ENCODE measurements at places on chromosomes 5 and 9.

DNA sequence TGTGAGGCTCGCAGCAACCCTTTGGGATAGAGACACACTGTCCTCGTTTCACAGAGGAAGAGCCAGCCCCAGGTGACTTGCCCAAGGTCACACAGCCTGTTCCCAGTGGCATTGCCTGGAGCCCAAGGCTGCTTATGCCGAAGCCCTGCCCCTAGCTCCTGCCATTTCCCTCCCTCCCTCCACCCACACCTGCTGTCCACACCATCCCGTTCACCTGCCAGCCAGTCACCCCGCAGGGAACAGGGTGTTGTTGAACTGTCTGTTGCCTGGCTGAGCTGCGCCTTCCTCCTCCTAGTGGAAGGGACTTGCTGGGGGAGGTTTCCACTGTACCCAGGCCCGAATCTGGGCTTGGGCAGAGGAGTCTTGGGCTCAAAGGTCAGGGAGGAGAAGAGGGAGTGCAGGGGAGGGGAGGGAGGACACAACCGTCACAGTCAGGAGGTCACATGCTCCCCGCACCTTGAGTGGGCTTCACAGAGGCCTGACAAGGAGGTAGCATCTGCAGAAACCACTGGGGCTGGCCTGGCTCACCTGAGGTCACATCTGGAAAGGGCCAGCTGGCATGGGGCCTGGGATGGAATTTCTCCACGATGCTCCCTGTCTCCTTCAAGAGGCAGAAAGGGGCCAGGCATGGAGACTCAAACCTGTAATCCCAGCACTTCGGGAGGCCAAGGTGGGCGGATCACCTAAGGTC lies 6.3 kb downstream of the TTC16 start:
- no peak for DNase-seq

- no peak for DNase-seq
These were observed 698 bp upstream of the TGFBI start for GRCh38 chr5:136028090-136028489.

DNA sequence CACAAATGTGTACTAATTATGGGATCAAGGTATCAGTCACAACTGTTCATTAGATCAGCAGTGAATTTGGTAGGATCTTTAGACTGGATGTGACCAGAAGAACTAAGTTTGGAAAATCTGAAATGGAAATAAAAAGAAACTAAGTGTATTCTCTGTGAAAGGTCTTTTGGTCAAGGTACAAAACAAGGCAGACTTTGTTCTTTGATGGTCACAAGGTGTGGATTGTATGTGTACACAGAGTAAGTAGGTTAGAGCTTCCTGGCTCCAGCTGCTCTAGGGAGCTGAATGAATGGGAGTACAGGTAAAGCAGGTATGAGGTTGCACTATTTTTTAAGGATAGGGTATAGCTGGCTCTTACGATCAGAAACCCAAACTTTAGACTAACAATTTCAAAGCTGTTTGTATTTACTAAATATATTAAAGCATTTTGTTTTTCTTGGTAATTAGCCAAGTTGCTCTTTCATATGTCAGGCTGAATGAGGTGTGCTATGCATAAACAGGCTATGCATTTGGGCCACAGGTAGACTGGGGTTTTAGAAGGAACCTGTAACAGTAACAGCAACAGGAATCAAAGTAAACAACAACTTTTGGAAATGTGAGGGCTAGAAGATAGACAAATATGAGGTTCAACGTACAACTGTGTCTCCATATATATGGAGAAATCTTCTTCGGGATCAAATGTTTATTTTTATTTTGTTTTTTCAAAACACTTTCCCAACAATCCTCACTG lies 32.5 kb downstream of the FAM169A start:
- DNase-seq = no peak

DNA sequence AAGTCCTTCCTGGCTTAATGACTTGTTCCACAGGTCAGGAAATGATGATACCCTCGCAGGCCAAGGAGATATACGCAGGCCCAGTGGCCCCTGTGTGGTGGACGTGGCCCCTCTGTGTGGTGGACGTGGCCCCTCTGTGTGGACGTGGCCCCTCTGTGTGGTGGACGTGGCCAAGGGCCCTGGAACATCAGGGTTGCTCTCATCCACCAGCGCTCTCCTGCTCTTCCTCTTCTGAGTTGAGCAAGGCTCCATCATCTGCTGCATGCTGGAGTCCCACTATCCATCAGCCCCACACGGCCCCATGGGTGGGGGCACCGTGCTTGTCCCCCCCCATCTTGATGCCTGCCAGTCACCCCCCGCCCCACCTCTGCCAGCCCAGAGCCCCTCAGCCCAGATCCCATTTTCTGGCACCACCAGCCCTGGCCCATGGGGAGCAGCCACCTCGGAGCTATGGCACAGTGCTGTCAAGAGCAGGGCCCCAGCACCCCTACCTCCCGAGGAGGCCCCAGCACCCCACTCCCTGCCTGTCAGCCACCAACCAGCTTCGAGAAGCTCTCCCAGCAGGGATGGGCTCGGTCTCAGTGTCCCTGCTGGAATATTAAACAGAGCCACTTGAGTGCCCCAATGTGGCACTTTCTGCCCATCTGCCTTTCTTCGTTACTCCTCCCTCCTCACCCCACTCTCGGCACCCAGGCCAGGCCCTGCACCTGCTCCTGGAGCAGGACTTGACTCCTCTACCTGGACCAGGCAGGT lies 8.1 kb downstream of the LRRC14B start:
- no peak for DNase-seq

- no peak for DNase-seq
These were observed 260.0 kb downstream of the TRPM3 start for GRCh38 chr9:70861376-70861775.

DNA sequence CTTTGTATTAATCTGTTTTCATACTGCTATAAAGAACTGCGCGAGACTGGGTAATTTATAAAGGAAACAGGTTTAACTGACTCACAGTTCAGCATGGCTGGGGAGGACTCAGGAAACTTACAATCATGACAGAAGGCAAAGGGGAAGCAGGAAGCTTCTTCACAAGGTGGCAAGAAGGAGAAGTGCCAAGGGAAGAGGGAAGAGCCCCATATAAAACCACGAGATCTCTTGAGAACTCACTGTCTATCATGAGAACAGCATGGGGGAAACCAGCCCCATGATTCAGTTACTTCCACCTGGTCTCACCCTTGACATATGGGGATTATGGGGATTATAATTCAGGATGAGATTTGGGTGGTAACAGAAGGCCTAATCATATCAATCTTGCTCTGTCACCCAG lies 60.9 kb upstream of the CHD1 start:
- DNase-seq = no peak

DNA sequence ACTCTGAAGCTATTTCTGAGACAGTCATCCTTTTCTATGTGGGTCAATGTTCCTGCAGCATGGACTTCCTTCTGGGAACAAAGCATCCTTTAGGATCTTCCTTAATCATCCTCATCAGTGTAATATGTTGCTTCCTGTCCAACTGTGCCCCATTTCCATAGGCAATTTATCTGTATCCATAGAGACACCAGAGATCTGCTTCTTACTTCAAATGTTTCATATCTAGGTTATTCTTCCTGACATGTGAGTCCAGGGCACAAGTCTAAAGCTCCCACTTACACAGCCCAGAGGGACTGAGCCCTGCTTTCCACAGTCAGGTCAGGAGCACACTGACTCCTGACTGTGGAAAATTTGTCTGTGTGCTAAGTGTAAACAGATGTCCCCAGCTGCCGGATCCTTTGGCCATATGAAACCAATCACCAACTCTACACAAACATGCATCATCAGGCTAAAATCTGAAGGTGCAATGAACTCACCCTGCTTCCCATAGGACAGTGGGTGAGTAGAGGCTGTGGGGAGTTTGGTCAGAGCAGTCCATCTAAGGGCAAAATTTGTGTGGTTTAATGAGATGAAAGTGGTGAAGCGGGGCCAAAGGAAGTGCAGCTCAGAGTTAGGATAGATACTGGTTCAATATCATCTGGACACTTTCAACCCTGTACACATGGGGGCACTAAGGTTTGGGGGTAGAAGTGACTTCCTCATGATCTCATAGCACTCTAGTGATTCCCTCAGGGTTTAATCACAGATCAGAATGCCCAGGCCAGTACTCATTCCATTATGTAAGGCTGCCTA lies 85.2 kb upstream of the TNC start:
- no peak for DNase-seq

DNA sequence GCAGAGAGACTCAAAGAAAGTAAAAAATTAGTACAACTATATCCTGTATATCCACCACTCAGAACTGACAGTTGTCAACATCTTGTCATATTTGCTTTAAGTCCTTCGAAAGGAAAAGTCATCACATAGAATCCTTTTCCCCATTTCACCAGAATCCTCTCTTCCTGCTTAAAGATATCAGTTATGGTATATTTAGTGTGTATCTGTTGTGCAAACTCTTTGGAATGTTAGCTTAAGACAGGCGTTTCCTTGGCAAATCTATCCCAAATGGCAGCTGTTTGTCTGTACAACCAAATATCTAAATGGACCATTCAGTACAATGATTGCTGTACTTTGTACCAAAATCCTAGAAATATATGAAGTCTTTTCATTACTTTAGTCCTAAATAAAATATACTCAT lies 98.5 kb downstream of the ITGA1 start:
- no peak for DNase-seq

- DNase-seq = no peak
These were observed 53.0 kb downstream of the EXOSC2 start for GRCh38 chr9:130746434-130747212.

- DNase-seq = no peak
These were observed 941 bp downstream of the EXD3 start for GRCh38 chr9:137421838-137422603.

GRCh38 chr9:68780720-68781119 lies 75.7 kb downstream of the PIP5K1B start:
- DNase-seq = no peak

GRCh38 chr9:76586390-76587314 lies 127.7 kb downstream of the GCNT1 start:
- DNase-seq = no peak

DNA sequence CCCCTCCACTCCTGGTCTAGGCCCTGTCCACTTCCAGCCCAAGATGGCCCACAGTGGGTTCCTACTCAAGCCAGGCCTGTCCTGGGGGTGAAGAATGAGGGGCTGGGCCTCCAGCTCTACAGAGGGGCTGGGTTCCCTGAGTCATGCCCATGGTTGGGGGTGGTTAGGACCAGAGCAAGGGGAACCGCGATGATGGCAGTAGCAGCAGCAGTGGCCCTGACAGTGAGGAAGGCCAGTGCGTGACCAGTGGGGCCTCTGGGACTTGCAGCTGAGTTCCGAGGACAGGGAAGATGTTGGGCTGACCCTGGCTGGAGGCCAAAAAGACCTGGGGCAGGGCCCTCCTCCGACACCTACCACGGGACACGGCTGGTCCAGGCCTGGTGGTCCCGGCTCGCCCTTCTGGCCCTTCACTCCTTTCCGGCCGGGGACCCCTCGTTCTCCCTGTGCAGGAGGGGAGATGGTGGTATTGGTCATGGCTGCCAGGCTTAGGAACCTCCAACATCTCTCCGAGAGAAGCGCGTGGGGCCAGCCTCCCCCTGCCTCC lies 9.2 kb upstream of the PHYKPL start:
- no peak for DNase-seq

GRCh38 chr5:160757194-160757593 lies 94.8 kb downstream of the ATP10B start:
- DNase-seq = no peak

GRCh38 chr5:55993731-55994494 lies 850 bp downstream of the IL6ST start:
- no peak for DNase-seq

DNA sequence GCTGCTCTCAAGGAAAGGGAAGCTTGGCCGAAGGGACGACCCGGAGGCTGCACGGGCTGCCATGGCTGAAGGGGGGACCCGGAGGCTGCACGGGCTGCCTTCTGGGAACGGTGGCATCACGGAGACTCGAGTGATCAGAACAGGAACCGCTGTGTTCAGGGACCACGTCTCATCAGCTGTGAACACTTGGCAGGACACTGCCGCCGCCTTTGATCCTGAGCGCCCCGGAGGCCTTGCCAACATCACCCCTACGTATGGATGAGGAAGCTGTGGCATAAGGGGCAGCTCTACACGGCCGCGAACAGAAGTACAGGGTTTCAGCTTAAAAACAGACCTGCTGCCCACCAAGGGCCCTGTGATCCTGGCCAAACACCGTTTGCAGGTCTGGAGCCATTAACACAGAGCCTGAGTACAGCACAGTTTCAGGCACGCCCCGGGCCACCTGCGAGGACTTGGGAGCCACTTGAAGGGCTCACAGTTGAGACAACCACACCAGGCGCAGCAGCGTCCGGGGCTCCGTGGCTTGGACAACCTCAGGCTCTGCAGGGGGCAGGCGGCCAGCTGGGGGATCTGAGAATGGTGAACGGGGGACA lies 23.9 kb upstream of the TERT start:
- no peak for DNase-seq

DNA sequence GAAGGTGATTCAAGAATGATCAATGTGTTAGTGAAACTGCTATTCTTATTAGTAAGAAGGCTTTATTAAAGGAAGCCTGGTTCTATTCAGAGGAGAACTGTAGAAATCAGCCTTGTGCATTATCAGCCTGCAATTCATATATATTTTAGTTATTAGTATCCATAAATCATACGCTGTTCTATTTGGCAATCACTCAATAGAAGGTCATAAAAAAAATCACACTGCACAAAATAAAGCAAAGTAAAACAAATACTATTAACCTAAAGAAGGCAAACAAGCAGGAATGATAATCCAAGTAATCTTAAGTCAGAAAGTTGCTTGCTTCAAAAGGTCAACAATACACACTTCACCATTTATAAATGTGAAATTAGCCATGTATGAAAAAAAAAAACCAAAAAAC lies 138.1 kb downstream of the PDE4D start:
- no peak for DNase-seq
